ENCODE measurements at places on chromosomes 13 and 19.

DNA sequence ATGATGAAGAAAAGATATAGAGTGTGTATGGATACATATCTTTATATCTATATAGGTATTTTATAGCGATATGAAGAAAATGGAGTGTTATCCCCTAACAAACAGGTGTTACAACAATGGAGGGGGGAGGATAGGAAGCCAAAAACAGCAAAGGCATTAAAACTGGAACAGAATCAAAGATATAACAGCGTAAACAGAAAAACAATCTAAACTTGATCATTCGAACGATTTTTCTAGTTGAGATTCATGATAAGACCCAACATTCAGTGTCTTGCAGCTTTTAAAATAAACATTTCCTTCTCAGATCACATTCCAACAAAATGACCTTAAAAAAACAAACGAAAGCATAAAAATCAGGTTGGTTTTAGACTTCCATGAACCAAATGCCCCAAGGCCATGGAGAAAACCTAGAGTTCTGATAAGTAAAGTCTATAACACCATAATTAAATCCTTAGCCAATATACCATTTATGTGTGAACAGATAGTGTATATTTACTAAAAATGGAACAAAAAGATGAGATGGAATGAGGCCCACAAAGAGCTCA lies 55.7 kb downstream of the CAB39L start:
- no peak for DNase-seq

DNA sequence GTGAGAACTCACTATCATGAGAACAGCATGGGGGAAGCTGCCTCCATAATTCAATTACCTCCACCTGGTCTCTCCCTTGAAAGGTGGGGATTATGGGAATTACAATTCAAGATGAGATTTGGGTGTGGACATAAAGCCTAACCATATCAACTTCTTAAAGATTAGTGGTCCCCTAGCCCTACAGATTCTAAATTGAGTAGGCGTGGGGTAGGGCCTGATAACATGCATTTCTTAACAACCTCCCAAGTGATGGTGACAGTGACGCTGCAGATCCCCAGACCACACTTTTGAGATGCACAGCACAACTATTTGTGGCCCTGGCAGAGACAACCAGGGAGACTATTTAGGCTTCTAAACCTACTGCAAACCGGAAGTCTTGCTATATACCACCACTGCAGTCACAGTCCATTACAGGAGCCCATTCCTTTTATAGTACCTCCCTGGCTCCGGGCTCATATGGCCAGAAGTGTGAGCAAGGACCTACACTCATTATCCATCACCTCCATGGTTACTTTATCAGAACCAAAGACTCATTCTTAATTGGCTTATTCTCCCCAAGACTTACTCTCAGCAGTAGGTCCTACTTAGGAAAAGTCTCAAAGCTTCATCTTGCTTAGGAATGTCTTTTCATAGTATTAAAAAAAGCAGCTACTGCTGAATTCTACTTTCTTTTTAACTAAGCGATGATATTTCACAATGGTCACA lies 2.1 kb upstream of the DPY19L3 start:
- no peak for DNase-seq

GRCh38 chr13:108785844-108786243 lies 156.4 kb downstream of the MYO16 start:
- DNase-seq = no peak

- DNase-seq = no peak
These were observed 5.3 kb downstream of the SPPL2B start for GRCh38 chr19:2333807-2334211.

GRCh38 chr19:45601524-45602374 lies at the start of gene GPR4:
GPR4 (minus strand) TSS chr19:45602212; CDS start chr19:45591866, 10,346 bp downstream.
- no peak for DNase-seq

DNA sequence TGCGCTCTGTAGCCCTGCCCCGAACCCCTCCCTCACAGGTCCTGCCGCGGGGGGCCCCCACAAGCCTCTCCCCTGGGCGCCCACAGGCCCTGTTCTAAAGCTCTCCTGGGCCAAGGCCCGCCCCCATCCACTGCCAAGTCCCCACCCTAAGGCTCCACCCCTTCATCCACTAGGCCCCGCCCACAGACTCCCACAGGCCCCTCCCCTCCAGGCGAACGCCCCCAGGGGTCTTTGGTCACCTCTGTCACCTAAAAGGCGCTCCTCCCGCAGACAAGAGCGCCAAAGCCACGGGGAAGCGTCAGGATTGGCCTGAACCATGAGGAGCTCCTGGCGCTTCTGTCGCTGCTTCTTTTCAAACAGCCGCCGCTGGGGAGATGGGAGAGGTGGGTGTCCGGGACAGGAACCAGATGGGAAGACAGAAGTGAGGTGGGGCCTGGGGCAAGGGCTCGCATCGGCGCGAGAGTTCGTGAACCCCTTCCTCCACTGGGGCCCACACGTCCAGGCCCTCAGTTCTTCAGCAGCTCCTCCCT lies 2.3 kb downstream of the TULP2 start:
- DNase-seq = no peak

- no peak for DNase-seq
These were observed 20.0 kb downstream of the RAB20 start for GRCh38 chr13:110541526-110541920.

- no peak for DNase-seq
These were observed 71.5 kb upstream of the GJB6 start for GRCh38 chr13:20303636-20304035.
